ENCODE measurements at places on chromosomes 16 and 17.
A peak's percentile ranks its signal among the peaks of the same experiment; 100 is the strongest.

GRCh38 chr16:47970291-47970931, 185.4 kb downstream of the ABCC12 start:
- DNase-seq = no peak

DNA sequence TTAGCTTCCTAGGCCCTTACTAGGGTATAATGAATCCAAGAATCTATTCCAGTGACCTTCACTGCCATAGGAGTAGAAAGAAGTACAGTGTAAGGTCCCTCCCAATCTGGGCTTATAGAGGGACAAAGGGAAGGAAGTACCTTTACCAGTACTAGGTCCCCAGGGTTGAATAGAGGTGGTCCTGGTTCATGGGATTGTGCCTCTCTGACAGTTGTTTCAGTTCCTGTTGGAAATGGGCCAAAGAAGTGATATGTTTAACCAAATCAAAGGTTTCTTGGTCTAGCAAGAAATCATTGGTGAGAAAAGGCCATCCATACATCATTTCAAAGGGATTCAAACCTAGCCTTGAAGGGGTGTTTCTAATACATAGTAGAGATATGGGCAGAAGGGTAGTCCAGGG, 16.0 kb upstream of the ZNHIT3 start:
- DNase-seq = no peak

GRCh38 chr17:32962320-32962711, 29.3 kb upstream of the SPACA3 start:
- no peak for DNase-seq

DNA sequence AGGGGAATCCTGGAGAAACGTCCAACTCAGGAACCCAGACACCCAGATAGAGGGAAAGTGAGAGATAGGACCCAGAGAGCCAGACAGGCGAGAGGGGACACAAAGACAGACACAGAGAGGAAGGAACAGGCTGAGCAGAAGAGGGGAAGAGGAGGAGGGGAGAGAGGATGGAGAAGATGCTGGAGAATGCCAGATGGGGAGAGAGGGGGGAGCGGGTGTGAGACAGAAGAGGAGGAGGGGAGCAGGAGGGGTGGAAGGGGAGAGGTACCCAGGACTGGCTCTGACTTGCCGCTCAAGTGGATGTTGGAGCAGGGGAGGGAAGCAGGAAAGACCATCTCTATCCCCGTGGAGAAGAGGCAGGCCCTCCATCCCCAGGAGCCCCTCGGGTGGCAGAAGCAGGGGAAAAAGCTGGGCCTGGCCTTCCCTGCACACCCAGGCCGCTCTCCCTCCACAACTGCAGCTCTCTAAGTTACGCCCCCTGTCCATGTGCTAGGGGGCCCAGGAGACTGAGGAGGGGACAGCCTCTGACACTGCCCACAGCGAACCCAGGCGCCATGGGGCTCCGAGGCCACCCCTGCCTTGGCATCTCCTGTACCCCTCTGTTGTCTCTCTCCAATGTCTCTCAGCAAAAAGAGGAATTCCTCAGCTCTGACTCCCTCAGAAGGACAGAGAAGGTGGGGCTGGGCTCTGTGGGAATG, 4.8 kb downstream of the PPP1R9B start:
- no peak for DNase-seq

GRCh38 chr17:79476074-79476652, 134.7 kb downstream of the RBFOX3 start:
- no peak for DNase-seq

GRCh38 chr16:11411059-11411550, 65.8 kb downstream of the RMI2 start:
- no peak for DNase-seq

GRCh38 chr17:44830359-44831288, 537 bp upstream of the GJC1 start:
- no peak for DNase-seq

DNA sequence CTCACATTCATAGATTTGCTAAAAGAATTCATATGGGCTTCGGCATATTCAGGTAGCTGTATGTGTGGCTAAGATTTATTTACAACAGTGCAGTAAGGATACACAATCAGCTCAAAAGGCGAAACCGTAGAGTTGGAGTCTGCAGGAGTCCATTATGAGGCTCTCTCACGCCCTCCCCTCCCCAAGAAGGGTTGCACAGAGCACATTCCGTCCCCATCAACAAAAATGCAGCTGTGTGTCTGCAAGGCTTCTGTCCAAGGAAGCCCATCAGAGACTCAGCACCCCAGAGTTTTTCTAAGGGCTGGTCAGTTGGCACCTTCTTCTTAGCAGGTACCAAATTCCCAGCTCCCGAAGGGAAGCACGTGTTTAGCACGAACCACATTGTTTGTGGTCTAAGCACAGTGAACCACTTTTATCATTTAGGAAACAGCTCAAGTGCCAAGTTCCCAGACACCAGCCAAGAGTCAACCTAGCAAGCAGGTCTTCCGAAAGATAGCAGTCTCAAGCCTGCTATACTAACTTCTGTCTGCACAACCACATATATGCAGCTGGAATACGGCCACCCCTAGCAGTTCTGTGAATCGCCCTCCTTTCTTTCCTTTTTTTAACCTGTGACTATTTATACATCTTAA, 28.5 kb upstream of the MEAK7 start:
- DNase-seq = no peak

GRCh38 chr17:74515941-74516340, 15.3 kb downstream of the CD300LB start:
- DNase-seq = no peak

DNA sequence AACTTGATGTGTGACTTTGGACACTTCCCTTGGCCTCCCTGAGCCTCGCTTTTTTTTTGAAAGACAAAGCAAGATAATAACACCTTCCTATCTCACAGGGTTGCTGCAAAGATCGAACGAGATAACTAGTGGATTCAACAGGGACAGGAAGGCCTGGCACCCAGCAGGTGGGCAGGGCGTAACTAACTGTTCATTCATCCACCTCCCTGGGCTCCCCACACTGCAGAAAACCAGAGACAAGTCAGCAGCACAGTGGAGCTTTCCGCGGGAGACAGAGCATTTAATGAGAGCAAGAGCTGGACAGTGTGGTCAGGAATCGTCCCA, 28.7 kb downstream of the SLC13A5 start:
- no peak for DNase-seq

- DNase-seq = peak; percentile 75
These were observed 3.9 kb upstream of the SETD1A start for GRCh38 chr16:30953511-30954124.

- DNase-seq = no peak
These were observed 4.2 kb downstream of the LDAF1 start for GRCh38 chr16:21162661-21163151.

DNA sequence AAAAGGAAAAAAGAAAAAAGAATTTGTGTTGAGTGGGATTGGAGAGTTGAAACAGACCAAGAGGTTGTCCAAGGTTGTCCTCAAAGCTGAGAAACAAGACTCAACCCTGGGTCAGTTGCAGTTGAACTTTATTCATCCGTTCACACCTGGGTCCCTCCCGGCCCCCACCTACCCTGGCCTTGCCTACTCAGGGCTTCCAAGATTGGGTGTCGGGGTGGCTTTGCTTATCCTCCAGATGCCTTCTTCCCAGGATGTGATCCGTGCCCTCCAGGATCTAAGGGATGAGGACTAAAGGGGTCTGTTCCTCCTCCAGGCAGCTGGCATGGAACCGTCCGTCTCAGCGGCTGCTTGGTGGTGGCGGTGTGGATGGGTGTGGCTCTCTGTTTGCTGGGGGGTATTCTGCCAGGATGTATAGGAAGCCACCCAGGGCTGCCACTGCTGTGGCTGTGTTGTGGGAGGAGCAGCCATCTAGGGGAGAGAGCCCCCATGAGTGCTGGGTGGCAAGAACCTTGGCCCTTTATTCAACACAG, 10.3 kb upstream of the NAGPA start:
- DNase-seq = no peak

DNA sequence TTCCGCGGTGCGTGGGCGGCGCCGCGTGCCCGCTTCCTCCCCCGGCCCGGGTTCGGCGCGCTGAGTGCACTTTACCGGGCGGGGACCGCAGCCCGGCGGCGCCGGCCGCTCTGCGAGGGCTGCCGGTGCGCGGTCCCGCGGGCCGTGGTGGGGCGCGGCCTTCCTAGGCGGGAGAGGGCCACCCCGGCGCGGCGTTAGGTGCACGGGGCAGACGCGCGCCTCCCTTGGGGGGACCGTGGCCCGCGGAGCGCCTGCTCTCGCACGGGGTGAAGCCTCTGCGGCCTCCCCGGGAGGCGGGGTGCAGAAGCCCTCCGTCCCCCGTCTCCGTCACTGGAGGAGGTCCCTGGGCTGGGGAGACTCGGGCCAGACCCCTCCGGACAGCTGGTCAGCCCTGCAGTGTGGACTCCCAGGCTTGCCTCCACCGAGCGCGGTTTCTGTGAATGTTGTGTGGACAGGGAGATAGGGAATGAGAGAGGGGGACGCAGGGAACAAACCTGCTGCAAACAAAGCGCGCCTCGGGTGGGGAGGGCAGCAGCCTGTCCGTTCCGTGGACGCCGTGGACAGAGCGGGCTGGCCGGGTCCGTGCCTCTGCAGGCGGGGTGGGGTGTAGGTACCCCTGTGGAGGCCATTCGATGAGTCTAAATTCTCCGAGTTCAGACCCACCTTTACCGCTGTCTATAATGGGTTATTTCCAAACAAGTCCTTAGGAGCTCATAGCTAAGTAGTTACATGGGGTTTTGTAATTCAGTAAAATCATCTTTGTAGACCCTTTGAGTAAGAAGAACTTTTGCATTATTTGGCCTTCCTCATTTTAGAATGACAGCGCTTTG, 721 bp downstream of the TBCD start:
- no peak for DNase-seq

GRCh38 chr16:69904495-69905170, 46.5 kb upstream of the CLEC18A start:
- no peak for DNase-seq

- no peak for DNase-seq
These were observed at the start of gene TEX19 for GRCh38 chr17:82358465-82359350. TSS of gene TEX19 (plus strand) at chr17:82359247. CDS start at chr17:82362151, 2,904 bp downstream.

DNA sequence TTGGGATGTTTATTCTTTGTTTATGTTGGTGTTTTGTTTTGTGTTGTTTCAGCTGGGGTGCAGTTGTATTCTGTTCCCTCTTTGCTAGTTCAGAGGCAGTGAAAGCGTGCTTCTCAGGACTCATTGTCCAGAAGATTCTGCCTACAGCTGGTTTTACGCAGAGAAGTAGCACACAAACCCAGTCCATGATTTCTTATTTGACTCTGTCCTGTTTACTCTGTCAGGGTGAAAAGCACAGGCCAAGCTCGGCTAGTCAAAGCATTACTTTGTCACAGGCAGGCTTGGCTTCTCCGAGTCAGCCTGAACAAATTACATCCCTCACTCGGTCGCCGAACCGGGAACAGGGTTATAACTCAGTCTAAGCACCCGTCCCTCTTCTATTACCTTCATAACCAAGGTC, 435.0 kb downstream of the MAF start:
- no peak for DNase-seq

GRCh38 chr16:86672179-86672863, 94.0 kb downstream of the FOXL1 start:
- DNase-seq = no peak

GRCh38 chr17:75096082-75096625, 8.4 kb downstream of the SLC16A5 start:
- DNase-seq = no peak

GRCh38 chr17:75338335-75338734, 49.1 kb upstream of the SLC25A19 start:
- peak; percentile 37 for DNase-seq

DNA sequence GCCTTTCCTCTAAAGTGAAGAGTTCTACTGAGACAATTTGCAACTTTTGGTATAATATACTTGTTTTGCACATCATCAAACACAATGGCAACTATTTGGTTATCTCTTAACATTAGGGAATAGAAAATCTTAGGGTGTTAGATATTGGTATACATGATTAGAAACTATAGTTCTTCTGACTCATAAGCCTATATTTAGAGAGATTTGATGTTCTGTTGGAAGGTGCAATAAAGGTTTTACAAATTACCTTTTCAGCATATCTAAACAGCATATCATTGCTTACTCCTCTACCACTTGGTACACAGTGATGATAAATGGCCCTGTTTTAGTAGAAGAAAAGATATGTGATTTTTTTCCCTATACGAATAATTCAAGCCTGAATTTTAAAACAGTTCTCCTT, 6.2 kb downstream of the EVI2B start:
- no peak for DNase-seq

GRCh38 chr17:67891481-67892119, 66.3 kb downstream of the BPTF start:
- no peak for DNase-seq

GRCh38 chr16:73016488-73016830, 31.5 kb downstream of the ZFHX3 start:
- DNase-seq = no peak

- DNase-seq = no peak
These were observed 62.5 kb downstream of the WDR59 start for GRCh38 chr16:74922150-74923138.

DNA sequence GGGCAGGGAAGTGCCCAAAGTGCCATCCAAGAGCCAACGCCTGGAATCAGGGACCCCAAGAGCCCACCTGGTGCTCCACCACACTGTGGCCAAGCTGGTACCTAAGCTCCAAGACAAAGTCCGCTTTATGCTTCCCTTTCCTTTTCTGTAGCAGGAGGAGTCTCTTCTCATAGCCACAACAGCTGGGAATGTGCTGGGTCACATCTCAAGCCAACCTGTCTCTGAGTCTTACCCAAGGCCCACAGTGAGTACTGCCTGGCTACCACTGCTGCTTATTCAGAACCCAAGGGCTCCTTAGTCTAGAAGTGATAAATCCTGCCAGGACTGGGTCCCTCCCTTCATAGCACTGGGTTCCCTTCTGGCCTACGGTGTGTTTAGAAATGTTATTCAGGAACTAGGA, 49.8 kb downstream of the ERCC4 start:
- DNase-seq = no peak

DNA sequence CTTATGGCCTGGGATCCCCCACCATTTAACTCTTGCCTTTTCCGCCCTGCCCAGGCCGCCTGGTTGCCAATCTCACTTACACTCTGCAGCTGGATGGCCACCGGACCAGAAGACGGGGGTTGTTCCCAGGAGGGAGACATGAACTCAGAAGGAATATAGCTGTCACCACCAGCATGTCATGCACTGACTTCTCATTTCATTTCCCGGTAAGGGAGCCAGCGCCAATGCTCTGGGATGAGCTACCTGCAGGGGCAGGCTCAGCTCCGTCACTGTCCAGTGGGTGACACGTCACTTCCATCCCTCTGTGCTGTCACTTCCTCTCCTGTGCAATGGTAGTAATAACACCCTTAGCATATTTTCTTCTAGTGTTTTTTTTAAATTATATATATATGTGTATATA, 26.7 kb downstream of the ITGAL start:
- no peak for DNase-seq

GRCh38 chr16:72877374-72878028, 170.4 kb downstream of the ZFHX3 start:
- no peak for DNase-seq

DNA sequence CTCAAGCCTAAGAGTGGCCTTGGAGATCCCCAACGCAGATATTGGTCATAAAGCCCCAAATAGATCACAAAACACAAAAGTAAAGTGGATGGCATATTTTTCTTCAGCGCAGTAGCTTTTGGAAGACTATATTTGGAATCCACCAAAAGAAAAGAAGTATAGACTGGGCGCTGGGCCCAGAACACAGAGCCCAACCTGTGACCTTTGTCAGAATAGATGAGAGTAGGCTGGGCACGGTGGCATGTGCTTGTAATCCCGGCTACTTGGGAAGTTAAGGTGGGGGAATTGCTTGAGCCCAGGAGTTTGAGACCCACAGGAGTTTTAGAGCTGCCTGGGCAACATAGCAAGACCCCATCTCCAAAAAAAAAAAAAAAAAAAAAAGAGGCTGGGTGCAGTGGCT, 14.6 kb downstream of the SCIMP start:
- no peak for DNase-seq

GRCh38 chr16:70157477-70158260, 15.9 kb upstream of the CLEC18C start:
- DNase-seq = no peak
